Stimulated activated CD4-positive, alpha-beta T cell treated with anti-CD3 and anti-CD28 coated beads, Interleukin-1b, Interleukin-23, amount 100 ng/mL, for 4 hours (primary cell): ENCODE measurements at places on chromosomes 11 and 22.

DNA sequence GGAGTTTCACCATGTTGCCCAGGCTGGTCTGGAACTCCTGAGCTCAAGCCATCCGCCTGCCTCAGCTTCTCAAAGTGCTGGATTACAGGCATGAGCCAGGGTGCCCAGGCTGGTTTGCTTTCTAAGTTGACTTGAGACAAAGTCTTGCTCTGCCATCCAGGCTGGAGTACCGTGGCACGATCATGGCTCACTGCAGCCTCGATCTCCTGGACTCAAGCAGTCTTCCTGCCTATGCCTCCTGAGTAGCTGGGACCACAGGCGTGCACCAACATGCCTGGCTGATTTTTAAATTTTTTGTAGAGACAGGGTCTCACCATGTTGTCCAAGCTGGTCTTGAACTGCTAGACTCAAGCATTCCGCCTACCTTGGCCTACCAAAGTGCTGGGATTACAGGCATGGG, 31.0 kb downstream of the SNU13 start:
- no peak for DNase-seq

GRCh38 chr22:37148031-37148651, 1.6 kb downstream of the IL2RB start:
- DNase-seq: no peak

- no peak for DNase-seq
Observed at GRCh38 chr22:47030881-47031627, 268.6 kb downstream of the TBC1D22A start.

DNA sequence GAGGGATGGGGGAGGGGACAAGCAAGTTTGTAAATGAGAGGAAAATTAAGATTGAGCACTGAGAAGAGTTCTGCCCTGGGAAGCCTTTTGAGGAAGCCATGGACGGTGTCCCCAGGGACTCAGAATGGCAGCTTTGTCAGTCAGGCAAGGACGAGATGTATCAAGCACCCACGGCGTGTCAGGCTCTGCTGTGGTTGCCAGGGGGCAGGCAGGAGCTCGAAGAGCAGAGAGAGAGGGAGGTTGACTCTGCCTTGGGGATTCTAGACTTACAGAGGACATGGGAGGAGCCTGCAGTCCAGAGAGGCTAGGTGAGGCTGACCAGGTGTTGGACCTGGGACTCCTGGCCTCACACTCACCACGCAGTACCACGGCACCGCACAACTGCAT, 29.1 kb upstream of the SYT7 start:
- no peak for DNase-seq

DNA sequence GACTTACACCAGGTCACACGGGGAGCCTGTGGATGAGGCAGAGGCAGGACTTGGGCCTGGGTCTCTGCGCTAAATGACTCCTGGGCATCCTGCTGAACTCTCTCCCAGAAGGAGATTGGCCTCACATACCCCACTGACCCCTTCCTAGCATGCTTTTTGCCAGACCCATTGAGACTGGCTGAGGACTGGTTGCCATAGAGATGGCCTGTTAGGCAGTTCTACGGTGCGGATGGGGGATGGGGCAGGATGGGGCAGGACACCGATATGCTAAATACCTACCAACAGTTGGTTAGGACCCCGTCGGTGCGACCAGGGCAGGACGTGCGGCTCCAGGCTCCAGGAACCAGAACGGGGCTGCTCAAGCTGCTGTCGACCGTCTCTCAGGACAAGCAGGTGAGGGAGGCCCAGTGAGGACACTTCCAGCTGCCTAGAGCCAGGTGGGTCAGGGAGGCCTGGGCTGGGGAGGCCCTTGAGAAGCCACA, at the start of gene TSGA10IP:
TSGA10IP (plus strand) TSS at position 51 of the 482 bp plus-strand sequence; CDS start at position 247, 196 bp downstream.
- no peak for DNase-seq

- DNase-seq: no peak
Observed at GRCh38 chr11:5929571-5930368, 12.3 kb upstream of the OR56A3 start.

- DNase-seq: no peak
Observed at GRCh38 chr11:111465400-111465799, 46.8 kb downstream of the BTG4 start.

- DNase-seq: no peak
Observed at GRCh38 chr11:79087961-79088318, 352.9 kb downstream of the TENM4 start.

- no peak for DNase-seq
Observed at GRCh38 chr11:8375932-8376331, 112.3 kb upstream of the LMO1 start.

DNA sequence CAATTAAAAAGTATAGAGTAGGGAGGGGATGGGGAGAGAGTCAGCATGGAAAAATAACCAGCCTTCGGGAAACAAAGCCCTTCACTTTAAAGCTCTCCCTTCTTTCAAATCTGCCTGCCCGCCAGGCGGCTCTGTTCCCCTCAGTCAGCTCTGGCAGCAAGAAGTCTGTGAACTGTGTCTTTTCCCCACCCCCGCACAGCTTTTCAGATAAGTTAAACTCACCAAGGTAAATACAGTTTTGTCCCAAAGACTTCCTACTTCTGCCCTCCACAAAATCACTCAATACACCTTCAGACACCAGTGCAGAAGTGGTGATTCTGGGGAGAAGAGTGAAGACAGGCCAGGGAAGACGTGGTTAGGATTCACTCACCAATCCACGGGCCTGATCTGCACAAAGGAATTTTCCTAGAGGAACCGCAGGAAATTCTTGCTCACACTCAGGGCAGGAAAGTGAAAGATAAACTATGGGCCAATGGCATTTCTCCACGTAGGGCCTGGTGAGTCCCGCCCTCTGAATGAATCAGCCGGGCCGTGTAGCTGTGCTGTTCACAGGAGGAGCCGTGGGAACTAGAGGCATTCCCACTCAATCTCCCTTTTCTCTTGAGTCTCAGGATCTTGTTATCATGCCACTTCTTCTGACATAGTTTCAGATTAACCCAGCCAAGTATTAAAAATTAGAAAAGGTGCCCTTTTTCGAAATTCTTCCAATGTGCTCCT, at the start of gene TRIM5:
TRIM5 (minus strand) TSS at position 429 of the 717 bp plus-strand sequence. CDS start 4,897 bp downstream, outside the sequence.
- DNase-seq: peak; percentile 58

- DNase-seq: no peak
Observed at GRCh38 chr22:38966380-38966702, 8.9 kb downstream of the APOBEC3A start.

DNA sequence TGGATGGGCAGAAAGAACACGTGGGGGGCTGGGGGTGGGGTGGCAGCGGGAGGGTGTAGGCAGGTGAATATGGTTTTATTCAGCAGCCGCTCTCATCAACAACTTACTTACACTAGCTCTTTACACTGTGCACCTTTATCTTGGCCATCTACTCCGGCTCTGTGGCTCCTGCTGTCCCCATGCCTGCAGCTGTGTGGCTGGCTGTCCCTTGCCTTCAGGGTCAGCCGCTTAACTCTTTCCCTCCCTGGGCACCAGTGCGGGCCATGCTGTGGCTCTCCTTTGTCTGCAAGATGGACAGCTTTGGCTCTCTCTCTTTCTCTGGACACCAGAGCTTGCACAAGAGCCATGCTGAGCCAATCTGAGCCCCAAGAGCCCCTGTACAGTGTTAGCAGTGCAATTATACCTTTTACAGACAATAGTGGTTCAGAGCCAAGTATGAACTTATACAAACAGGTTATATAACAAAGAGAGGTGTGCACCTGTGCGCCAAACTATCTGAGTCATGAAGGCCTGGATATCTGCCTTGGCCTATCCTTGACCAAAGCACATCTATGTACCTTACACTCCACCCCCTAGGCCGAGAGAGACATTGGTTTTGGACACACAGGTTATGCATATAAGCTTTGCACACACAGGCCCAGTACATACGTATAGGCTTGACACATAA, 94.3 kb upstream of the CTSC start:
- no peak for DNase-seq

GRCh38 chr22:33597274-33597985, 322.8 kb downstream of the LARGE1 start:
- DNase-seq: no peak

DNA sequence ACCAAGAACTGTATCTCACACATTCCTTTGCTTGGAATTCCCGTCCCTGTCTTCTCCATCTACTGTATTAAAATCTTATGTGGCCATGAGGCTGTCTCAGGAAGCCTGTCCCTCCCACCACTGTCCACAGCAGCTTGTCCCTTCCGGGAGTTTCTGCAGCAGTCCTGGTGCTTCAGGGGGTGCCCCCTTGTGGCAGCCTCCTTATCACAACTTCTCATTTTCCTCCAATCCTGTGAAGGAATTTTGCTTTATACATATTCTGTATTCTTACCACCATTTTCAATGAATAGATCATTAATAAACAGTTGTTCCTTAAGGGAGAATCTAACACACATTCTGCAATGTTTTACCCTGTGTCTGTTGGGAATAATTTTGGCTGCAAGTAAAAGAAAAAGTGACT, 220.4 kb upstream of the RAG2 start:
- DNase-seq: no peak

- no peak for DNase-seq
Observed at GRCh38 chr11:35523331-35523768, 2.1 kb downstream of the PAMR1 start.

DNA sequence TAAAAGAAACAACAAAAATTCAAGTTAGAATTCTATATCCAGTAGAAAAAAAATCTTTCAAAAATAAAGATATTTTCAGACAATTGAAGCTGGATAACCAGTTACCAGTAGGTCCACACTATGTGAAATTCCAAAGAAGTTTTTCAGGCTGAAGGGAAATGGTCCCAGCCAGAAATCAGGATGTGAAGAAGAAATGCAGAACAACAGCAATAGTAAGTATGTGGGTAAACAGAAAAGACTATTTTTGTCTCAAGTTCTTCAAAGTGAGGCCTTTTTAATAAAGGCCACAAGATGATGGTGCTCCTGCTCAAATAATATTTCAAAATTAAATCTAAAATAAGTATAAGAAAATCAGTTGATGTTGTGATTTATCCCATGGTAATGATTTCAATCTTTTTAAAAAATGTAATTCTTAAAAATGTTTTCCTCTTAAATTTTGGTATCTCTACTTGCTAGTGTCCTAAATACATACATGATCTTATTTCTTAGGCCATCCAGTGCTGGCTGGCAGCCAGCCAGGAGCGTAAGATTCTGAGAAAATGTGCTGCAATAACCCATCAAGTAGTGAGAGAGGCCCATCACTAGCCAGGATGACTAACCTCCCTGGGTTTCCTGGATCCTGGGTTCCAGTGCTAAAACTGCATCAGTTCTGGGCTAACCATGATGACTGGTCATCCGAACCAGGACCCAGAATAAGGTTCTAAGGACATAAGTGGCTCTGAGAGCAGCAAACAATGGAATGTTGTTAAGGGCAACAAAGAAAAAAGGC, 15.6 kb upstream of the UCP3 start:
- no peak for DNase-seq

DNA sequence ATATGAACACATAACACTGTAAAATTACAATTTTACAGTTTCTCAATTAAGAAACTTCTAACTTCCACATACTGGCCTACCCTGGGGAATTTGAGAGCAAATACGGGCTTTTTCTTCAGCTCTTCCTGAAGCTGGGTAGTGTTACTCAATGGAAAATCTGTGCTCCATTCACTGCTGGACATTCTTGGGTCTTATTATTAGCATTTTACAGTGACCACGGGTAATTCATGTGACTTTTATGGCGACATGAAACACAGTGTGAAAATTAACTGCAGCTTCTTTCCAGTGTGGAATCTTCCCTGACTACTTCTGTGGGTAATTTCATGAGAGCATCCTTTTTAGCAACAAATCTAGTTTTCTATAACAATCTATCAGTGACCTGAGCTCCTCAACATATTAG, 423.7 kb upstream of the ANO5 start:
- no peak for DNase-seq

DNA sequence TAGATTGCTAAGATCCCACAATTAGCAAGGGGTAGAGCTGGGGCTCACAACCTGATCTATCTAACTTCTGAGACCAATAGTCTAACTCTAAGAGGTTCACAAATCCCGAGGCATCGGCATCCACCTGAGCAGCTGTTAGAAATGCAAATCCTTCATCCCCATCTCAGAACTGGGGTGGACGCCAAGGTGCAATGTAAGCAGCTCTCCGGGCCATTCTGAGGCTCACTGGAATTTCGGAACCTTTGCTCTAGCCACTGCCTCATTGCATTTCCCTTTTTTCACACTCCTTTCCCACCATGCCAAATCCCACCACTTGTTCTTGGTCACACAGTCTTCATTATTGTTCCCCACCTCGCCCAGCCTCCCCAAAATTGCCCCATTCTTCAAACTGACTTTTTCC, 29.8 kb downstream of the MAML2 start:
- no peak for DNase-seq

GRCh38 chr22:42902875-42903510, 45.9 kb upstream of the ARFGAP3 start:
- DNase-seq: no peak

- no peak for DNase-seq
Observed at GRCh38 chr11:117183724-117184349, 5.3 kb downstream of the SIDT2 start.

DNA sequence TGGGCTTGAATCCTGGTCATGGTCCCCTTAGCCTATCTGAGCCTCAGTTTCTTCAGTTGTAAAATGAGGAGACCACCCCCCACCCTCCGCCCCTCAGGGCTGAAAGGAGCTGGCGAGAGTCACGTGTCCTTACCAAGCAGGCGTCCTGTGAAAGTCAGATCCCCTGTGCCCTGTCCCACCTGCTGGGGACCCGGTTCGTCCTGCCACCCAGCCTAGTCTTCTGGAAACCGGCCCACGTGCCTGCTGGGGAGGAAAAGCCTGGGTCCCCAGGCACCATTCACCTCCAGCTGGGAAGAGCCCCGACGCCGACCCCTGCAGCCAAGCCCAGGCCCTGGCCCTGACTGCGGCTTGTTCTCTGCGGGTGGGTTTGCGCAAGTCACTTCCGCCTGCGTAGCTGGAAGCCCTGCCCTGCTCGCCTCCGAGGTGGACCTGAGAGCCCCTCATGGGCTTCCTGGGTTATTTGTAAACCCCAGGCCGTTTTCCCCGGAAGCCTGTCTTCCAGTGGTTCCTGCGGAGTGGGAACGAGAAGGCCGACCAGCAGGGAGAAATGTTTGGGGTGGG, 679 bp upstream of the SSH3 start:
- no peak for DNase-seq

- no peak for DNase-seq
Observed at GRCh38 chr11:131186629-131187101, 183.8 kb upstream of the NTM start.

DNA sequence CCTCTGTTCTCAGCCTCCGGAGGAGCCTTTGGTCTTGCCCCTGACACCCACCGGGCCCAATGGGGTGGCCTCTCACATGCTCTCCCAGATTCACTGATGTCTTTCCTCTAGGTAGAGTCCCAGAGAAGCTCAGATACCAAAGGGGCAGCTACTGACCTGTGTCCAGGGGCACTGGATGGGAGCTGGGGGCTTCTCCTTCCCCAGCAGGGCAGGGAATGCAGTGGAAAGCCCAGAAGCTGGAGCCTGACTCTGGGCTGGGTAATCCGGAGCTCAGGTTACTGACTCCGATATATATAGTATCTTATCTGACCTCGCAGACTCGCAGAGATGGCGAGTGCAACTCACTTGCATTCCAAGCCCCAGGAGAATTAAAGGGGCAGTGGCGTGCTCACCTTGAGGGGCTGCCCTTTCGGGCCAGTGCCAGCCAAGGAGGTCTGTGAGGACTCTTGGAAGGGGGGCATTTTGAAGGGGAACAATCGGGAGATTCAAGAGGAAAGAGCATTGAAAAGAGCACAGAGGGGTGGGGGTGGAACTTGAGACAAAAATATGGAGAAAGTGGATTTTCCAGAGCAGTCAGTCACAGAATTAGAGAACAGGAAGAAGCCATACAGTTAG, 2.5 kb downstream of the USP2 start:
- no peak for DNase-seq

- DNase-seq: no peak
Observed at GRCh38 chr11:6635082-6635932, 16.1 kb upstream of the TPP1 start.

GRCh38 chr11:117187007-117187406, 8.5 kb downstream of the SIDT2 start:
- DNase-seq: no peak

GRCh38 chr11:86176165-86176884, 68.2 kb upstream of the EED start:
- no peak for DNase-seq
